HFFc6 (cell line): ENCODE measurements at places on chromosomes 5 and 9. TPM values are rescaled to one million over a fixed set of nuclear protein-coding genes. Genes with fewer than 3 reads are reported as not detected.

ZNF189 gene
- 9.4 to 10.8 TPM (median 10.7 TPM) in 3 replicates for total RNA-seq

IL17B gene
- 0.32 to 0.50 TPM in 2 of 3 replicates, not detected in the other for total RNA-seq

SERF1A gene
- 1.3 to 5.0 TPM (median 1.5 TPM) in 3 replicates for total RNA-seq

FRMD3 gene
- 4.2 to 13.2 TPM (median 6.5 TPM) in 3 replicates for total RNA-seq

BAAT gene
- not detected in 2 replicates for total RNA-seq

PAX5 gene
- not detected in 3 replicates for total RNA-seq

DNA sequence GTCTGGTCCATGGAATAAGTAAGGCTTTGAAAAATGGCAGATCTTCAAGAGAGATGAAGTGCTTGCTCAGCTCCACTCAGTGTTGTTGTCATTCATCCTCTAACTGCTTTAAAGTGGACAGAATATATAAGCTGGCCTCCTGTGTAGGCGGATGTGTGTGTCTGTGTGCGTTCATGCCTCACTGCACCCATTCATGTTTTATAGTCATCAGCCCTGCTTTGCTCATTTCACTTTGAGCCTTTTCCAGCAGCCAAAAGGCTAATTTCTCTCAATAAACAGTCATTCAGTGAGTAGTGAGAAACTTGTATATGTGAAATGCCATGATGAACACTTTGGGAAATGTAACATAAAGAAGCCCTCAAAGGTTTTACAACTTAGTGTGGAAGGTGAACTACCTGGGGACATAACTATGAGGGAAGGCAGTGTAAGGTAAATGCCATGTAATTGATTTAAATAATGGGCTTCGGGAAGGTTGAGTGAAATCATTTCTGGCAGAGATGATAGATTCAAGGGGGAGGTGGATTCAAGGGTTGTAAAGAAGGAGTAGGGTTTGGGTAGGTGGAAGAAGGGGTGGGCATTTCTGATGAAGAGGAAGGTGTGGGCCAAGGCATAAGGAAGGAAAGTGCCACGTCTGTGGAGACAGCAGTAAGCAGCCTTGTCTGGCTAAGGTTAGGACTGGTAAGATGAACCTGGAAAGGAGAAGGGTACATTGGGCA is 15.7 kb downstream of the TTC23L start:
- peaks cover 11% of the 10 kb centered on the region for H3K4me1 ChIP-seq
- no peak for DNase-seq
- no peaks in the 10 kb centered on the region for H3K36me3 ChIP-seq
- H3K4me3 ChIP-seq = no peak overlapping the region

DNA sequence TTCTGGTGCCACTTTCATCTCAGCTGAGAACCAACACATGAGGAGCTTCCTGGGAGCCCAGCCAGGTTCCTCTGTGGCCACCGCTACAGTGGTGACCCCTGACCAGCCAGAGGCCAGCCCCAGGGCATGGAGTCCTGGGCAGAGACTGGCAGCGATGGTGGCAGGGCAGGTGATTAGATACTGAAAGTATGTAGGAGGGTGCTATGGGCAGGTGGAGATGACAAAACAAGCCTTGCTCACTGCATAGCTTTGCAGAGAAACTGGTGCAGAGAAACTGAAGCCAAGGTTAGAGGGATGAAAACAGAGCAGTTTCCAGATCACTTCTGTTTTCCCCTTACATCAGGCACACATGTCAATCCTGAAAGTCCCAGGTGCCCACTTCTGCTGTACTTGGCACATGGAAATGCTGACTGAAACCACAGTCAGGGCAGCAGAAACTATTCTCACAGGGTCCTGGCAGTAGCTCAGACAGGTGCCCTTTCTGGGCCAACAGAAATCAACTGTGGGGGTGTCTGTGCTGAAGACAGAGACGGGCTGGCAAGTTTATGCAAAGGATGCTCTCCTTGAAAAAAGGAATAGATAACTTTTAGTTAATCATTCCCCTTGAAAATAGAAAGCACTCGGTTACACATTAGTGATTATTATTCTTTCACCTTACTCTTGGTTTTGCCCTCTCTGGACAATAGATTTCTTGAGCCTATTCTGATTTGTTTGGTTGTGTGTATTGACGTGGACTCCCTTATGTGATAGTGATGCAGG is 90.3 kb downstream of the ANKRD55 start:
- no peak overlapping the region for H3K4me3 ChIP-seq
- H3K36me3 ChIP-seq = no peaks in the 10 kb centered on the region
- H3K27ac ChIP-seq = no peak overlapping the region
- H3K27me3 ChIP-seq = peaks cover 3% of the 10 kb centered on the region; the same call in 1 of the 2 replicates
- H3K4me1 ChIP-seq = peaks cover 37% of the 10 kb centered on the region
- no peak for DNase-seq

DNA sequence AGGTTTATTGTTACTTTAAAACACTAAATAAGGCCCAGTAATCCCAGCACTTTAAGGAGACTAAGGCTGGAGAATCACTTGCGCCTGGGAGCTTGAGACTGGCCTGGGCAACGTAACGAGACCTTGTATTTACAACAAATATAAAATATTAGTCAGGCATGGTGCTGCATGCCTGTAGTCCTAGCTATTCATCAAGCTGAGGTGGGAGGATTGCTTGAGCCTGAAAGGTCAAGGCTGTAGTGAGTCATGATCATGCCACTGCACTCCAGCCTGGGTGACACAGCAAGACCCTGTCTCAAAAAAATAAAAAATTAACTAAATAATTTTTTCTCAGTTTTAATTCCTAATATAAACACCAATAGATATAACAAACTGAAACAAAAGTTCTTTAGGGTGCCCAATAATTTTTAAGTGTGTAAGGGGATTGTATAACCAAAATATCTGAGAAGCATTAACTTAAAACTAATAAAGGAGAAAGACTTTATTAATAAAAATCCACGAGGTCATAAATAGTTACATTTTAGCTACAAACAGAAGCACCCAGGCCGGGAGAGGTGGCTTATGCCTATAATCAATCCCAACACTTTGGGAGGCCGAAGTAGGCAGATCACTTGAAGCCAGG is 32.7 kb downstream of the FAM13B start:
- peak overlapping the region; percentile 73 for H3K27ac ChIP-seq
- H3K4me3 ChIP-seq = no peak overlapping the region
- peak; percentile 41 for DNase-seq
- peaks cover 53% of the 10 kb centered on the region for H3K4me1 ChIP-seq

GRCh38 chr5:73625944-73626811 is at the start of gene ARHGEF28:
Gene ARHGEF28, plus strand, starts transcription at chr5:73626196. Its CDS starts 58,656 bp downstream, at chr5:73684852.
- peak; percentile 29 for DNase-seq
- peak within 1 kb of the TSS; percentile 85 for H3K4me3 ChIP-seq
- peaks cover 38% of the 10 kb centered on the region for H3K4me1 ChIP-seq
- no peaks in the 10 kb centered on the region for H3K36me3 ChIP-seq

- H3K27ac ChIP-seq = peak overlapping the region; percentile 8; the same call in 1 of the 2 replicates
- peaks cover 15% of the 10 kb centered on the region for H3K4me1 ChIP-seq
- no peak overlapping the region for H3K4me3 ChIP-seq
- no peak for DNase-seq
- no peaks in the 10 kb centered on the region for H3K36me3 ChIP-seq
- no peaks in the 10 kb centered on the region for H3K27me3 ChIP-seq
Observed at GRCh38 chr5:87231037-87231808, 36.5 kb upstream of the RASA1 start.

- peaks cover 2% of the 10 kb centered on the region for H3K27me3 ChIP-seq
- no peak overlapping the region for H3K27ac ChIP-seq
- no peak for DNase-seq
- no peak overlapping the region for H3K4me3 ChIP-seq
Observed at GRCh38 chr9:138100711-138101350, 223.2 kb downstream of the CACNA1B start.

DNA sequence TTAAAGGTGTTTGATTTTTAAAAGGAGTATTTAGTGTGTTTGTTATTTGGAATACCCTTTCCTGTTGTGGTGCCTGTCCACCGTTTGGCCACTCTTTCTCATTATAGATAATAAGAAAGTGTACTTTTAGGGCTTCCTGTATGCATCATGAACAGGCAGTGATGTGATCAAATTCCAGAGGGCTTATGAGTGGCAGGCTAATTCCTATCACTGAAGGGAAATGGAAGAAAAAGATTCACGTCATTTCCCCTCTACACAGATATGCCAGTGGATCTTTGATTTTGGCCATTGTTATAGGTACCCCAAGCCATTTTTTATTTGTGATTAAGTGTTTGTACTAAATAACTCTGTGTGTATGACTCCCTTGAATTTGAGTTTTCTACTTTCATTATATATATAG is 37.1 kb downstream of the RPS6 start:
- H3K4me1 ChIP-seq = no peaks in the 10 kb centered on the region
- no peaks in the 10 kb centered on the region; the same call in 1 of the 2 replicates for H3K36me3 ChIP-seq
- H3K27ac ChIP-seq = no peak overlapping the region
- no peak overlapping the region for H3K4me3 ChIP-seq
- DNase-seq = no peak
- no peaks in the 10 kb centered on the region; the same call in 1 of the 2 replicates for H3K27me3 ChIP-seq

- peaks cover 39% of the 10 kb centered on the region for H3K4me1 ChIP-seq
- no peak overlapping the region for H3K4me3 ChIP-seq
- peaks cover 1% of the 10 kb centered on the region for H3K27me3 ChIP-seq
- peaks cover 21% of the 10 kb centered on the region for H3K36me3 ChIP-seq
Observed at GRCh38 chr9:128309551-128309950, 12.7 kb downstream of the TRUB2 start.

DNA sequence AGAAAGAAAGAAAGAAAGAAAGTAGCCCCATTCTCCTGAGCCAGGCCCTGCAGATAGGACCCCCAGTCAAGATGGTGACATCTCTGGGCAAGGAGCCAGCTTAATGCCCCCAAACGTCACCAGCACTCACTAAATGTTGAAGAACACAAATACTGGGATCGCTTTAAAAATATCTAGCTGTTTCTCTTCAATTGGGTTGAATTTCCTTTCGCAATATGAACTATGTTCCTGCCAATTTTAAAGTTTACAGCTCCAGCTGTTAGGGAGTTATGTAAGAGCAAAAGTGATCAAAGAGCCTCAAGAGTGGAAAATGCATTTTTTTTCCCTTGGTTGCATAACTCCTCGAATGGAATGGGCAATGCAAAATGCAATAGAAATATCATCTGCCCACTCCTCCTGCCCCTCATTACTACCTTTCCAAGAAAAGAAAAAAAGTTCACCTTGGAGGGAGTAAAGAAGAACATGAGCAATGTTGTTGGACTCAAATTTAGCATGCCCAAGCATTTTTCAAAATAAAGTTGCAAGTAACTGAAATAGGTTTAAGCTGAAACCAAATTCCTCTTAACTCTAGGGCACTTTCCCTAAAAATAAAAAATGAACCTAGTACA is 244.2 kb upstream of the PIK3R1 start:
- no peaks in the 10 kb centered on the region for H3K4me1 ChIP-seq
- DNase-seq = no peak
- no peak overlapping the region for H3K4me3 ChIP-seq
- no peaks in the 10 kb centered on the region for H3K36me3 ChIP-seq

- peak overlapping the region; percentile 9; the same call in 1 of the 2 replicates for H3K4me3 ChIP-seq
- peak; percentile 81 for DNase-seq
- no peak overlapping the region; the same call in 1 of the 2 replicates for H3K27ac ChIP-seq
- H3K4me1 ChIP-seq = peaks cover 52% of the 10 kb centered on the region
Observed at GRCh38 chr9:71353720-71354119, 232.3 kb upstream of the TRPM3 start.

GRCh38 chr9:38405785-38406184 is 13.3 kb downstream of the ALDH1B1 start:
- no peak for DNase-seq

DNA sequence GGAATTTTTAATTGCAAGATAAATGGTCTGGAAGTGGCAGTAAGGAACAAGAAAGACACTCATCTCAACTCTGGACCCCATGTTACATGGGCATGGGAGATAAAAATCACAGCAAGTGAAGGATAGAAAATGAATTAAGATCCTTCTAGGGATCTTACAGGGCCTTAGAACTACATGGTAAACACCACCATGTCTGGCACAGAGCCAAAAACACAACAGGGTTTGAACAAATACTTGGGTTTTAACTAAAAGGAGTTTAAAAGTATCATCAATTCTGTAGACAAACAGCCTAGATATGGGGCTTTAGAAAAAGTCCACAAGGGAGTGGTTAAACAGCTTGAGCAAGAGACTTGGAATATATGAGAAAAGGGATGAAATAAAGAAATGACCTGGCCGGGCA is 366.4 kb downstream of the ARL15 start:
- H3K4me1 ChIP-seq = peaks cover 60% of the 10 kb centered on the region
- peaks cover 19% of the 10 kb centered on the region for H3K36me3 ChIP-seq

GRCh38 chr5:179319741-179320281 is 25.4 kb downstream of the ADAMTS2 start:
- peak overlapping the region; percentile 67 for H3K4me3 ChIP-seq
- peak overlapping the region; percentile 93 for H3K27ac ChIP-seq
- H3K36me3 ChIP-seq = peaks cover 8% of the 10 kb centered on the region

DNA sequence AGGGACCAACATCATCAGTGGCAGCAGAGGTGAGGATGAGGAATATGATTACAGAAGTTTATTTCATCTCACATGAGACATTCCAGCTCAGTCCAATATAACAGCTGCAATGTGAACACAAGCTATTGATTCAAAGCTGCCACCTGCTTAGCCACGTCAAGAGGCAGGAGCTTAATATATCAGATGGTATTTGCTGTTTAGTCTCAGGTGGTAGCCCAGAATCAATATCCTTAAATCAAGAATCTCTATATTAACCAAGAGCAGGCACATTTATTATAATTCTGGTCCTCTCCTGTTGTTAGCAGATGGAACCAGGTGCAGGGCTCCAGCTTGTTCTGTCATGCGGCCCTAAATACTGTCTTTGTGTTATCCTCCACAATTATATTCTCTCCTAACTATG is 431.6 kb downstream of the ICE1 start:
- no peaks in the 10 kb centered on the region for H3K4me1 ChIP-seq
- H3K4me3 ChIP-seq = no peak overlapping the region
- peaks cover 7% of the 10 kb centered on the region; the same call in 1 of the 2 replicates for H3K36me3 ChIP-seq
- no peak for DNase-seq
- H3K27ac ChIP-seq = no peak overlapping the region

DNA sequence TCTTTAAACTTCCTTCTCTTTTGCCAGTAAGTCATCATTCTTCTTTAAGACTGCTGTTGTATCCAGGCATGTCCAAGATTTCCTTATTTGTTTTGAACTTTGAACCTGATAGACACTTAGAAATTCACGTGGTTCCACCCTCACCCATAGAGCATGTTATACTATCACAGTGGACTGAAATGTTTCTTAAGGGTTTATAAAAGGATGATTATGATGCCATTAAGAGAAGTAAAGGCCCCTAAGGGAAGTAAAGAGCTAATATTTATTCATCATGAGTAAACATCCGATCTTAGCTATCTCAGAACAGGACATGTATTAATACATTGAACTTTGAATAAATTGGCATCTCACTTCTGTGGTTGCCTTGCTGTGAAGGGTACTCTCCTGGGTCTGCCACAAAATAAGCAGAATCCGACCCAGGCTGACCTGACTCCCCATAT is 49.8 kb downstream of the PRKACG start:
- no peaks in the 10 kb centered on the region for H3K36me3 ChIP-seq
- no peak overlapping the region for H3K4me3 ChIP-seq
- no peak overlapping the region for H3K27ac ChIP-seq
- peaks cover 2% of the 10 kb centered on the region for H3K27me3 ChIP-seq
- DNase-seq = no peak

DNA sequence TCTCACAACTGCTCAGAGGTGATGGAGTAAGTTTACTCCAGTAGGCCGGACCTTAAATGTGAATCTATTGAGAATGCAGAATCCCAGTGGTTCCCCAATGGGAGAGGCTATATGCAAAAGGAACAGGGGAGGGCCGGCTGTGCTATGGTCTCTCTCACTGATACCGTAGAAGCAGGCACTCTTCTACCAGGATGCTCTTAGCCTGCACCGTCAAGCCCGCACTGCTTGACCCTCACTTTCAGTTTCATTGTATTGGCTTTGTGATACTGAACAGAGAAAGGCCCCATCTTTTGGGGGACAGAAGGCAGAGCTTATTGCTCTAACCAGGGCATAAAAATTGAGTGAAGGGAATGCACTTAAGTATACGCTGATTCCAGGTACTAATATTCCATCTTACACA is 615.0 kb upstream of the RGMB start:
- no peak overlapping the region for H3K27ac ChIP-seq
- no peaks in the 10 kb centered on the region for H3K27me3 ChIP-seq
- no peaks in the 10 kb centered on the region for H3K36me3 ChIP-seq
